NCI-H1436 treated with DMSO at 0.1 percent for 48 hours (cell line): ENCODE measurements at places on chromosomes 1 and 21.

DNA sequence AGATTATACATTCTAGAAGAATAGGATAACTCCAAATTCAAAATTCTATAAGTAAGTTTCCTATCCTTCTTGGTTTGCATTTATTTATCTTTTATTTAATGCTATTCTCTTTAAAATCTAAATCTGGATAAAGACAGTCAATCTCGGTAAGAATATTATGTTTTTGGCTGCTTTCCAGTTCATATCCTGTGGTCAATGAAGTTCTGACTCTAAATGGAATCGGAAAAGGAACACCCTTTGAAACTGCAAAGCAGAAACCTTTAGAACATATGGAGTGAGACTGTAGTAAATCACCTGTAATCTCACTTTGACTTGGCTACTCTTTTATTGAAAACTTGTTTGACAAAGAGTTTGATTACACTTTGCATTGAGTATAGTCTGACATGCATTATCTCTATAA is 85.2 kb downstream of the KIFAP3 start:
- no peak for DNase-seq

- no peak for DNase-seq
These were observed 18.1 kb upstream of the FAM78B start for GRCh38 chr1:166184897-166185296.

GRCh38 chr1:118084400-118084799 is 100.6 kb downstream of the SPAG17 start:
- no peak for DNase-seq

DNA sequence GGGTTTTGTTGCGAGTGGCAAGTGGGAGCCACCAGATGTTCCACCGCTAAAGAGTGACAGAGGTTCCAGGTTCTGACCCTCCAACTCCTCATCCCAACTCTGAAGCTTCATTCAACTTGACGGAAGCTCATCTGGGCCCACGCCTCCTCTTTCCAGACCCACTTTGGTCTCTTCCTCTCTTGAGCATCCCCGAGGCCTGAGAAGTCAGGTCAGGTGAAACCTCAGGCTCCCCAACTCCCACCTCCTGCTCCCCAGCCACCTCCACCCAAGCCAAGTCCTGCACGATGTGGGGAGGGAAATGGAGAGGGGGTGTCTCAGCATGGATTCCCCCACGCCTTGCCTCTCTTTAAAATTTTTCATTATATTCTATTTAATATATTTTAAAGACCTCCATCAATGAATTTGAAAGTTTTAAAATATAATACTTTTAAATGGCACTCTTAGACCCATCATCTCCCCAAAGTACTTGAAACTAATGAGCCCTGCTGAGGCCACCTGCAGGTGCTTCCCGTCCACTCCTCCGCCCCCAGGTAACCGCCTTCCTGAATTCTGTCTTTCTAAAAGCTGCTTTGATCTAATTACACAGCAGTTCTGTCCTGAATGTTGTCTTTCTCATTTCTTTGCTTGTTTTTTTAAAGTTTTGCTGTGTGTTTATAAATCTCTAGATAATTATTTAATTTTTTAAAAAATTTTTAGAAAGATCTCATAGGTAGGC is 238.1 kb downstream of the KAZN start:
- no peak for DNase-seq

- no peak for DNase-seq
These were observed 11.6 kb downstream of the HHAT start for GRCh38 chr1:210340311-210340710.

GRCh38 chr1:114355240-114355639 is 155.8 kb downstream of the TRIM33 start:
- DNase-seq: no peak

DNA sequence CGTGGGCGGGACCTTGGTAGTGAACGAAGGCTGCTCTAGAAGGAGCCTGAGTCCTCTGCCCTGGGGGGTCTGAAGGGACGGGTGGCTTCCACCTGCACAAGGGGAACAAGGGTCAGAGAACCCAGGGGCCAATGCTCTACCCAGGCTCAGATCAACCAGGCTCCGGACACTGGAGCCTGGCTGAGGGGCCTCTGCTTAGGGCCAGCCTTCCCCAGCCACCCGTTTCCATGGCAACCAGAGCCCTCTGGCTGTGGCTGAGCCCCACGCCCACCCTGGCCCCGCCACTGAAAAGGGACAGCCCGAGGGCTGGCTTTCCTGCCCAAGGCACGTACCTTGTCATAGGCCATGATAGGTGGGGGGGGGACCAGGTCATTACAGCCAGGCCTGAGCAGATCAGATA is 724.6 kb downstream of the PTPRU start:
- DNase-seq: no peak

DNA sequence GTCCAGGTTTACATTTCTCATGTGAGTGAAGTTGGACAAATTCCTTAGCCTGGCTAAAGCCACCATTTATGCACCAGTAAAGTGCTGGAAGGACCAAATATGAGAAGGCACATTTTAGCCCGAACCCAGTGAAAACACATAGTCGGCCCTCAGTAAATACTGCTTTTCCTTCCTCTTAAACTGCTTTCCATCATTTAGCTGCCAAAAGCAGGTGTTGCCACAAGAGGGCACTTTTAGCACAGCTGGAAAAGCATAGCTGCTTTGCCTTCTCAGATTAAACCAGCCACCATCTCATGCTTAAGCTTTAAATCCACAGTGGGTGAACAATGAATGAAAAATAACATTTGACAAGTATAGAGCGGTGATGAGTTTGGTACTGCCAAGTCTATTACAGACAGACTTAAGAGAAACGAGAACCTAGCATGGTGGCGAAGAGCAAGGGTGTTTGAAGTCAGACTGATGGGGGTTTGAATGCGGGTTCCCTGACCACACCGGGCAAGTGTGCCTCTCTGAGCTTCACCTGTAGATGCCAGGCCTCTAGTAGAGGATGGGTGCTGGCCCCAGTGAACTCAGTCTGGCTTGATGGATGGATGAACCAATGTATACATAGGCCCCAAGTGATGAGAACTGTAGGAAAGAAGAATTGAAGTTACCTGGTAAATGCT is 57.8 kb downstream of the SLC35D1 start:
- no peak for DNase-seq

GRCh38 chr1:64093941-64094340 is 109.5 kb upstream of the UBE2U start:
- DNase-seq: no peak

DNA sequence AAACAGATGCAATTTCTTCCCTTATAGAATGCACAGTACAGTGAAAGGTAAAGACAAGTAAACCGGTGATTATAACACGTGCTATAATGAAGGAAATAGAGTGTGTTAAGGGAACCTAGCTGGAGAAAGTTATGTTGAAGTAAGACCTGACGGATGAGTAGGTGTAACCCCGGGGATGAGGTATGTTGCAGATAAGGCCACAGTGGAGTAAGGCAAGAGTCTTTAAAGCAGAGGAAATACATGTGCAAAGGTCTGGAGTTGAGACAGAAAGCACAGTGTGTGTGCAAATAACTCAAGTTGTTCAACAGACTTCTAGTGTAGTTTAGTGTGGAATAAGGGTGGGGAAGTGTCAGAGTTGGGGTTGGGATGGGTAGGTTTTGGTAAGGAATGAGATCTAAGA is 2.9 kb downstream of the DBT start:
- no peak for DNase-seq

GRCh38 chr1:95145493-95145892 is 28.3 kb downstream of the TLCD4 start:
- no peak for DNase-seq

GRCh38 chr1:25541889-25542658 is 1.3 kb upstream of the LDLRAP1 start:
- no peak for DNase-seq

DNA sequence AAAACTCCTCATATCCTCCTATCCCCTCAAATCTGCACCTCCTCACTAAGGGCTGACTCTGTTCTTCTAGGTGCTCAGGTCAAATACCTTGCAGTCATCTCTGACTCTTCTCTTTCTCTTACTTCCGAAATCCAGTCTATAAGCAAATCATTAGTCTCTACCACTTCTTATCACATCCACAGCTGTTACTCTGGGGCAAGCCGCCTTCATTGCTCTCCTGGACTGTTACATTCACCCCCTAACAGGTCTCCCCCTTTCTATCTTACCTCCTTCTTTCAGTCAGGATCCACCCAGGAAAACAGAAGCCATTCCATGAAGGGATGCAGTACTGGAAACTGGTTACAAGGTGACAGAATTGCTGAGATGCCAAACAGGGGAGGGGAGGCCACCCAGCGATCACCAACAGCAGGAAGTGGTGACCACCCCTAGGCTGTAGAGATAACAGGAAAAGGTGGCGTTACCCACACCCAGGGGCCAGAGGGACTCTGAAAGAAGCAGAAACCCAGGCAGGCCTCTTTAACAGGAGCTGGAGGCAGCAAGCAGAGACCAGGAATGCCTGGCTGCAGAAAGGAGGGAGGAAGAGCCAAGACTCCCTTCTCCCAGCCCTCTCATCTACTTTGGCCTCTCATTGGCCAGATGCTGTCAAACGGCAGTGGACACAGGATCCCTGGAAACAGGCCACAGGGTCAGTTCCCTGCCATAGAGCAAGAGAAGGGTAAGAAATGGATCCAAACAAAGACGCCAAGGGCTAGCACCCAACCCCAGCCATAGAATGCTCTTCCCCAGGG is 55.5 kb upstream of the FOXO6 start:
- DNase-seq: no peak

- DNase-seq: no peak
These were observed at the start of gene CD1C for GRCh38 chr1:158289811-158290210. CD1C (plus strand) TSS chr1:158289923; CDS start chr1:158290065, 142 bp downstream.

DNA sequence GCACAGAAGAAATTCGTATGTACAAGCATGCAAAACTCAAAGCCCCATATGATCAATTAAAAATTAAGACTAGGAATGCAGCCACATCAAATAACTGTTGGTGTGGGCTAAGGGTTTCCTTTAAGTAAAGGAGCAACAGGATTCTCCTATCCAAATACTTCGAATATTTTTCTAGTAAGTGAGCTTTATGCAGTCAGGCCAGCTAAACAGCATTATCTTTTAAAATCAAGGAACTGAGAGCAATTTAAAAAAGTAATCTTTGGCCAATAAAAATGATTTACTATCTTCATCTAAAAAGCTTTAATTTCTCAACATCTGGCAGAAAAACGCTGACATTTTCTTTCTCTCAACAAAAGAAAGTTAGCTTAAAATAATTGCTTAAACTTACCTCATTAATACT is 19.8 kb downstream of the CNN3 start:
- DNase-seq: no peak

DNA sequence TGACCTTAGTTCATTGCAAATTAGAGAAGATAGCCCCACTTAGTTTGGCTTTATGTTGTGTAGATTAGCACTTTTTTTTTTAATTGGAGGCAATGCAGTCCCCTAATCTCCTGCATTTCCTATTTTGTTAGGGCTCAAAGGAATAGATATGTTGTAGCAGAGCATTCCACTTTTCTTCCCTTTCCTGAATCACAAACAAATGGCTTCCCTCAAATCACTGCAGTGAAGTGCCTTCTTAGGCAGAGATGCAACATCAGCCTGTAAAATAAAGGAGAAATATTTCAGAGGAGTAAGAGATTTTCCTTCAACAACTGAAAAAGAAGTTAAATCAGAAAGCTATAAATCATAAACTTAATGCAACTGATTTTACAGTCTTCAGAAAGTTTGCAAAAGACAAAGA is 271.8 kb upstream of the C1orf105 start:
- DNase-seq: no peak

DNA sequence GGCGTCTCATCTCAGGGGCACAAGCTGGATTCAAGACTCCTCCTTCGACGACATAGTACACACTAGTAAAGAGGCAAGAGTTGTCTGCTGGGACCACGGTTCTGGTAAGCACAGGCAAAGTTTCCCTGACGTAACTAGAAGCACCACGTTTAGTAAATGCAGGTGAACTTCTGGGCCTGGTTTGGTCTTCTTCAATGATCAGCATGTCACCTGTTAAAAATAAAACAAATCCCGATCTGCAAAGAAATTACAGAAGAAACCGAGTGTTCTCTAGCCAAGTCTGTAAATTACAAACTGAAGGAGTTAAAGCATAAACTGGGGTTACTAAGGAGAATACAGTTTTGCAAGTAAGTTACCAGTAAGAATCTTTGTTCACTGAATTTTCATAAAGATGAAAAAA is 1.5 kb downstream of the YOD1 start:
- DNase-seq: no peak

GRCh38 chr21:35075546-35075945 is 26.4 kb upstream of the RUNX1 start:
- no peak for DNase-seq

- DNase-seq: no peak
These were observed 15.6 kb upstream of the CDCP2 start for GRCh38 chr1:54168206-54168965.

DNA sequence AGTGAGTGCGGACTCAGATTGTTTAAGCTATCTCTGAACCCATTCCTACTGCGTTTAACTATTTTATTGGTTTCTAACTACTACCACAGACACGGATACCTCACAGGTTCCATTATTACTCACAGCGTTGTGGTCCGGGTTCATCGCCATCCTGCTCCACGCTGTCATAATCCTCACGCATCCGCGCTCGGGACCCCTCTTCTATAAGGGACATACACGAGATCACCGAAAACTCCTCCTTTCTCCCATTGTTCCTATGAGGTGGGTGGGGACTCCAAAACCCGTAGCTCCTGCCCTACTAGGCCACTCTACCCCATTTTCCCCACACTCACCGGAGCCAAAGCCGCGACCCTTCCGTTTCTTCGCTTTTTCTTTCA is 610 bp downstream of the RBM8A start:
- DNase-seq: no peak

GRCh38 chr1:199522936-199523335 is 504.6 kb upstream of the NR5A2 start:
- DNase-seq: no peak

DNA sequence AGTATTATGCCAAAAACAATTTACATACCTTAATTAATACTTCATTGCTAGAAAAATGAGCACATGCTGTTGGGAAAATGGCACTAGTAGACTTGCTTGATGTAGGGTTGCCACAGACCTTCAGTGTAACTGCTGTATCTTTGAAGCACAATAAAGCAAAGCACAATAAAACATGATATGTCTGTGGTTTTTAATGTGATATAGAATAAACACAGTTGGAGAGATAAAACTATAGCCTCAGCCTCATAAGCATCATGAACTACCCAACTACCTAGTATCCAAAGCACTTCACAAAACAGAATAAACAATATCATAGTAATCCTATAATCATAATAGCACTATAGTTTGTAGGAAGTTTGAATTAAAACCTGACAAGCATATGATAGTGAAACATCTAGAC is 143.5 kb downstream of the SYT14 start:
- no peak for DNase-seq

GRCh38 chr1:118918230-118918939 is 69.8 kb downstream of the TBX15 start:
- DNase-seq: no peak

- DNase-seq: no peak
These were observed 228.1 kb downstream of the C1orf94 start for GRCh38 chr1:34404804-34405203.

- DNase-seq: no peak
These were observed 150.0 kb downstream of the ADSS2 start for GRCh38 chr1:244301595-244302130.

- no peak for DNase-seq
These were observed 13.1 kb upstream of the STRIP1 start for GRCh38 chr1:110021285-110021684.

DNA sequence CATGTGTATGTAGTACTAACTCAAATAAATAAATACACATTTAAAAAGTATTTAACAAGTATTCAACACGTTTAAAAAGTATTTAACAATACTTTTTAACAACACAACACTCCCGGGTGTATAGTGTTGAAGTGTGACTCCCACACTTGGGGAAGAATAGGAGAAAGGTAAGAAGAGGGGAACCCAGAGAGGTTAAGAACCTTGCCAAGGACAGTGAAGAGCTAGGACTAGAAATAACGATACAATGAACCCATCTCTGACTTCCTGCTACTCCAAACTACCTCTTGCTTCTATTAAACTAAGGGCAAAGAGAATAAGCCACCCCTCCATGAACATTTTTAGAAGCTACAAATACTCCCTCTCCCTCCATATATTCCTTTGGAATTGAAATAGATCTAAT is 1.7 kb upstream of the GFI1 start:
- DNase-seq: no peak
